ENCODE measurements at places on chromosomes 16 and 17. TPM values are rescaled to one million over a fixed set of nuclear protein-coding genes. Genes with fewer than 3 reads are reported as not detected.

GRCh38 chr17:81207610-81208581 is 14.9 kb downstream of the CEP131 start:
- no peak for ATAC-seq

GRCh38 chr16:77970371-77970770 is 52.0 kb upstream of the CLEC3A start:
- no peak for ATAC-seq

DNA sequence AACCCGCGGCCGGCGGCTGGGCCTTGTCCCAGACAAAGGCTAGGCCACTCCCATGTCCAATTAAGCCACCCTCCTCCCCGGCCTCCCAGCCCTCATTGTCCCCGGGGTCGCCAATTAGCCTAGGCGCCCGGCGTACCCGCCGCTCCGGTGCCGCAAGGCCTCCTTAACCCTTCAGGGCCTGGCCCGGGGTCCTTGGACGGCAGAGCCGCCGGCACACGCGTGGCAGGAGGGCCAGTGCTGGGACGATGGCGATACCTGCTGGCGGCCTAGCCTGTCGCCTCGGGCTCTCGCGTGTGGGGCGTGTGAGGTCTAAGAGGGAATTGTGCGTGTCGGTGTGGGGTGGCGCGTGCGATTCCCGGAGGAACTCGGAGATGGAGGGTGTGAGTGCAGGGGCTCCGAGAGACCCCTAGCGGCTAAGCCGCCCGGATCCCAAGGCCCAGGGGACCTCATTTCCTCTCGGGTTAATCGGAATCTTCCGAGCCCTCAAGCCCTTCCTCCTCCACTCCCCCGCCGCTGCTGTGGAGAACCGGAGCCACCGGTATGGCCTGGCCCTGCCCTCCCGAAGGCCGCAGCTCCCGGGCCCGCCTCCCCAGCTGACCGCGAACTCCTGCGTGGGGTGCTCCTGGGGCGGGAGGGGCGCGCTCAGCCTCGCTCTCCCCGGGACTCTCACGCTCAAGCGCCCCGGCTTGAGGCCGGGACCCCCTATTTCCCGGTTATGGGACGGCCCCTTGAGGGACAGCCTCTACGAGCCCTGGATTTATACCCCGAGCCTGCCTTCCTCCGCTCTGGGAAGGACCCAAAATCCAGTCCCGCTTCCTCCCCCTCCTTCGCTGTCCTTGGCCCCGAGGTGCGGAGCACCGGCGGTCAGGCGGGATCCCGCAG is 11.9 kb downstream of the TBX2 start:
- peak; percentile 46 for ATAC-seq

DNA sequence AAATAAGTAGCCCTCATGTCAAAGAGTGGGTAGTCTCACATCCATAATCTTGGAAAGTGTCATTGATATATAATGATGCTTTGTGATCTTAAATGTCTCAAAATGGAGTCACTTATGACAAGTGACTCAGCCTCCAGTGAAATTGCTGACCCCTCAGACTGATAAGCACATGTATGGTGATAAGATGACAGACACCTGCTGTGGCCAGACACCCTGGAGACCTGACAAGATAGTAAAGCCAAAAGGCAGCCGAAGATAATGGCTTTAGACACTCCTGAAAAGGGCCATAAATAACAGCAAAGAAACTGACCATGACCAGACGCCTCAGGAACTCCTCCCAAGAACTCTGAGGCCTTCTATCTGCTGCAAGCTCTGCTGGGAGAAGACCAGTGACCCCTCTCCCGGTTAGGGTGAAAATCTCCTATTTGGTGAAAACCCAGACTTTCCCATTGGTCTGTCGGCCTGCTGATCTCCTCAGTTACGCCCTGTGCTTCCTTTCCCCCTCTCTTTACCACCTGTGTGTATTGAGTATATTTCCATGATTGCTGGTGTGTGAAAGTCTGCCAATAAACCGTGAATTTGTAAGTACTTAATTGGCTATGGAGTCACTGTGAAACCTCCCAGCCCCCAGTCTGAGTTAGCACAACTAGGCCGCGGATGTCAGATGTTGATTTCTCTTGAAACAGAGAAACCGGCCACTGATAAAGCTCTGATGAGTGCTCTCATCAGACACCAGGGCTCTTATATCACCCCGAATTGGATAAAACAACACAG is 226.7 kb upstream of the MYOCD start:
- ATAC-seq, result no peak

- ATAC-seq, result no peak
Observed at GRCh38 chr16:66052745-66053144, 313.7 kb upstream of the CDH5 start.

DNA sequence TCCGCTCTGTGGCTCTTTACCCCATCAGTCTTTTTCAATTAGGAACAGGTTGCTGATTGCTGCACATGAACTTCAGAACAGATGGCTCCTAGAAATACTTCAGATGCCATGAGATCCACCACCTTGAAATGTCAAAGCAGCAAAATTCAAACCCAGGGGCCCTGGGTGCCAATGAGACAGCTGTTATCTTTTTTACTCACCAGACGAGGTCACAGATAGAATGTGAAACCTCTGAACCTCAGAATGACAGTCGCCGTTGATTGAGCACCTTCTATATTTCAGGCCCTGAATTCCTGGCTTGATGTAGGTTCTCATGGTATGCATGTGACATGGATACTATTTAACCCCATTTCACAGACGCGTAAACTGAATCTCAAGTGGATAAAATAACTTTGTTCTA is 63.0 kb downstream of the MAF start:
- no peak for ATAC-seq

GRCh38 chr16:79792664-79793351 is 192.3 kb upstream of the MAF start:
- no peak for ATAC-seq

Gene SPECC1
- 31.6 TPM for total RNA-seq

Gene SLC13A2
- total RNA-seq, result not detected

Gene SRL
- 1.5 TPM for total RNA-seq

Gene PPM1D
- total RNA-seq, result 12.4 TPM

Data from gastroesophageal sphincter (tissue), 4 donors.